ENCODE measurements at places on chromosomes 4 and X.
A peak's percentile ranks its signal among the peaks of the same experiment; 100 is the strongest.

- DNase-seq = no peak
Observed at GRCh38 chr4:112073181-112073580, 72.1 kb upstream of the FAM241A start.

DNA sequence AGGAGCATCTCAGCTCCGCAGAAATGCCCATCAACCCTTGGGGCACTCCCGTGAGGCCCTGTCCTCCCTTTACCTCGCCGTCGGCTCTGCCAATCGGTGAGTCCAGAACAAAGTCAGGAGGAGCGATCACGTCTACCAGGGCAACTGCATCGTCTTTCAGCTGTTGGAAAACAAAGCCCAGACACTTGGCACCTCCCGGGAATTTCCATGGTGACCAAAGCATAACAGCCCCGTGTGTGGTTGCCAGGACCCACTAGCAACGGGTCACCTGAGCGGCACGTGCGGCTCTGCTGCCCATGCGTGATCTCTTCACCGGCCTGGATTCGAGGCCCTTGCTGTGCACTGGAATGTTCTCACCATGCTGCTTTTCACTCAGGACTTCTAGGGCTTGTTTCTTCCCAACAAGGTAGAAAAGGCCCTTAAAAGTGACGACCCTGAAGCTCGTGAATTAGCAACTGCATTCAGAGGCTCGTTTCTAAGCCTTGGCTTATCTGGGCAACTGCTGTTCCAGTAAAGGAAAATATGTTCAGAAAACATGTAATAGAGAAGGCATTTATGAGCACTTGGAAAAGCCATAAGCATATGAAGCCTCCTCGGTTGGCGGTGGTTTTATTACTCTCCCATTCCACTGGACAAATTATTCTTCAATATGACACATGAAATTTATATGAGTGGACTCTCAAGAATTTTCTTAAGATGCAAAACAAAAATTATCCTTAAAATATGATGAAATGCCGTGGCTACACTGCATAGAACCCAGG, 69.5 kb downstream of the ACOX3 start:
- DNase-seq = no peak

GRCh38 chr4:152680988-152681603, 1.3 kb upstream of the TMEM154 start:
- no peak for DNase-seq

- DNase-seq = no peak
Observed at GRCh38 chrX:65609237-65609636, 58.2 kb upstream of the MSN start.

DNA sequence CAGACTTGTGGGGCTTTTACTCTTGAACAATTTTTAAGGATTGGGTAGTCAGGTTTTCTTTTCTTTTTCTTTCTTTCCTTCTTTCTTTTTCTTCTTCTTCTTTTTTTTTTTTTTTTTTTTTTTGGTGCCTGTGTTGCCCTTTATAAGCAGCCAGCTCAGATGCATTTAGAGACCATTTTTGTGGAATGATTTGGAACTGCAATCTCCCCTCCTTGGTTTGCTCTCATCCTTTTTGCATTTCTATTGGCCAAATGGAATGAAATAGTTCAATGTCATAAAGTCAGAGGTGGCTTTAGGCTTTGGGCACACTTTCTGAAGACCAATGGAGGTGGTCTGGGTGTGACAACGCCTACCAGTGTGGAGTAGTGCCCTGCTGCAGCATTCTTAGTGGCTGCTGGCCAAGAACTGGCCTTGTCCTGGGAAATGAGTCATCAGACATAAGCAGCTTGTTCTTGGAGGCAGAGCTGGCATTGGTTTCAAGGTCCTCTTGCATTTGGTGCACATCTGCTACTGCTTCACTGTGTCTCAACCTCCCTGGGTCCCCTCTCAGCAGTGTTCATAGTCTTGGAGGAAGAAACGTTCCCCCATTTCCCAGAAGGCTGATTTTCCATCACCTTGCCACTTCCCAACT, 84.5 kb downstream of the CT47B1 start:
- no peak for DNase-seq

- DNase-seq = no peak
Observed at GRCh38 chr4:108544481-108544880, 75.9 kb upstream of the RPL34 start.

GRCh38 chr4:29805916-29806480, 914.2 kb upstream of the PCDH7 start:
- no peak for DNase-seq

GRCh38 chr4:2288051-2288541, 26.2 kb upstream of the MXD4 start:
- DNase-seq = no peak

DNA sequence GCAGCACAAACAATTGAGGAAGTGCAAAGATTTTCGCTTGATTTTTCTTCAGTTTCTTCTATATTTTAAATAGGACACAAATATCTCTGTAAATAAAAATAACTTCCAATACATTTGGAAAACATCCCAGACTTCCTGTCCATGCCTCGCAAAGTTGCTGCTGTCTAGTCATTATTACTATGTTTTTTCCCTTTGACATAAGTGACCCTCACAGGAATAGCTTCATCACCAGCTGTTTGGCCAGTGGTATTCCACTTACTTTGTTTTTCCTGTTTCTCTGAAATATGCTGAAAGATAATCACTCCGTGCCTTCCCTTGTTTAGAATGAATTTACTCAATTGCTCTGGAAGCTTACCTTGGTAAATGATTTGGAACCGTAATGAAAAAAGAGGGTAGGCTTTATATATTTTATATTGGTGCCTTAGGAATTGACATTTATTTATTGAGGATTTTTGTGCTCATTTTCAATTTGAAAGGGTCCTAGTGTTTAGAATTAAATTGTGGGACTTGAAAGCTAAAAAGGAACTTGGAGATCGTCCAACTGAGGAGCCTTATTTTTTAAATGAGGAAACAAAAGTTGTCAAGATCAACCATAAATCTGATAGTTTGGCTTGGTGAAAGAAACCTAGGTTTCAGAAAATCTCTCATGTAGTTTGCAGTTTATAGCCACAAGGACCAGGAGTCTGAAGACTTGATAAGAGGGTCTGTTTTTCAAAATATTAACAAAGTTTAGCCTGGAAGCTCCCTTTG, 65.6 kb downstream of the CDKL5 start:
- no peak for DNase-seq

DNA sequence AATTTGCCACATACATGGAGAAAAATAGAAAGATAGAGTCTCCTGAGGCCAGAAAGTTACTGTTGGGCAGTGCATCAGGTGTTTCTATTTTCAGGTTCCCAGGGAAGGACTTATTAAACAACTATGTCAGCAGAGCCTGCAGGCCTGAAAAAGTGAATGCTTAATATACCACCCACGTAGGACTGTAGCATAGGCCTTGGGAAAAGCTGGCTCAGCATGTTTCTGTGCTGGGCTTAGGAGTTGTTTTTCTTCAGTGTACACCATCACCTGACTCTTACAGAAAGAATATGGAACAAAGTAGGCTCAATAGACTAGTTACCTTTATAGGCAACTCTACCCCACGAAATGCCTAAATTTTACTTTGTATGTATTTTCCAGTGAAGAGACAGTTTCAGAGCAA, 1385.9 kb downstream of the FAM133A start:
- no peak for DNase-seq

- peak; percentile 54 for DNase-seq
Observed at GRCh38 chrX:103175944-103176753, 38.8 kb upstream of the BEX4 start.

DNA sequence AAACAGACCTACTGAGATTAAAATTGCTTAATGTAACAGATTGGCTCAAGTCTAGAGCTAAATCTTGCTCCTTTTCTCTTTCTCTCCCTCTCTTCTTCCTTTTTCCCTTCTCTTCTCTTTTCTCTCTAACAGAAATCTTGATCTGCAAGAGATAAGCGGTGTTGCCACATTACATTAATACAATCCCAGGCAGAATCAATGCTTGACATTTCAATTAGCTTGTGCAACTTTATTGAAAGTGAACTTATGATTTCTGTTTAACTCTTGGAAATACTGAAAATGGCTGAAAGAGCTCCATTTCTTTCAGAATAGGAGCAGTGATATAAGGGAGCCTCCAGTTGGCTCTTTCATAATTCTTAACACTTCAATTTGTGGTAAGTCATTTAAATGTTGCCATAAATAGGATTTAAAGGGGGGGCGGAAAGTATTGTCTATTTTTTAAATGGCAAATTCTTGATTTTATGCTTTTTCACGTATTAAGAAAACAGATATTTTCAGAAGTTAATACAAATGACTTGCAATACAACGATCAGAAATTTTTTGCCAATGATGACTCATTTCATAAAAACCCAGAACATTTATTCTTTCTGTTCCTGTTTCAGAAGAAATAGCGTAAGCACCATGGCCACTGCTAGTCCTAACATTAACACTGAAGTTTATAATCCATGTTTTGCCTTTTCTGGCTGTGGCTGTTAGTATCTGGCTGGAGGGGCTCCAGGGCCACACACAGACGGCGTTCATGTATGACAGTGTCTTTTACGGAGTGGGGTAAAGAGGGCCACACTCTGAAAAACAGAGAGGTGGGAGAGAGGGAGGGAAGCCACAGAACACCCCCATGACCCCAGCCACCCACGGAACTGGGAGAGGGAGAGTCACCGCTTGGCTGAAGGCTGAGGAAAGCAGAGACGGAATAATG, 115.7 kb upstream of the FAT1 start:
- no peak for DNase-seq

- DNase-seq = no peak
Observed at GRCh38 chr4:103098341-103098740, 1.3 kb downstream of the BDH2 start.

DNA sequence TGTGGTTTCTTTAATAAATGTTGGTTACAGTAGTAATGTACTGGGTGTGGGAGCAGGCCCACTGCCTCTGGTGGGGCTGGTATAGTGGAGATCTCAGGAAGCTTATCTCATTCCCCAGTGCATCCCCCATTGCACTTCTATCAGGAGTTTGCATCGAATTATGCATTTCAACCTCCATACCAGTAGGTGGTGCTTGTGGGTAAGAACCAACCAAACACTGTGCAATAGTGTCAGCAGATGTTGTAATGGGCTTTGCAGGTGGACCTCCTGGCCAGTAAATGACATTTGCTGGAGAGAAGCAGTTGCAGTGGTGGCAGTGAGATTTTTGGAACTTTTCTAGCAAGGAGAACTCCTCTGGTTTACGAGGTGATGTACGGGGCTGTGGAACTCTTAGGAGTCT, 150.6 kb downstream of the POU3F4 start:
- DNase-seq = no peak
